ENCODE measurements at places on chromosomes 2 and 18.

GRCh38 chr18:2979129-2979528 is 33.8 kb downstream of the LPIN2 start:
- no peak for DNase-seq

GRCh38 chr18:74892066-74892627 is 294.5 kb downstream of the ZNF407 start:
- DNase-seq = no peak

DNA sequence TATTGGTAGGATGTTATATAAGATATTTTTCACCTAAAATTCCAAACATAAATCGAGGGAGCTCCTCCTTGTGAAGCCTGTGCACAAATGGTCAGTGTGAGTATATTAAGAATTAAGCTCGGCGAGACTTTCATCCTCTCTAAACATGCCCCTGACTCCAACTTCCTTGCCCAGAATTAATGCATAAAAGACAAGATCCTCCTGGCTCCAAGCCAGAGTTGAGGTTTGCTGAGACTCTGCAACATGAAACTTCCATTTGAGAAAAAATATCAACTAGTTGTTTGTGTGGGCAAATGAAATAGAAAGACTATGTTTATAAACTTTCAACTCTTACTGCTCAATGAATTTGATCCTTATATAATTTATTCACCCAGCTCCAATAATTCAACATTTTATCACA is 68.1 kb downstream of the CCDC178 start:
- DNase-seq = no peak

- DNase-seq = no peak
Observed at GRCh38 chr2:197838579-197838978, 34.2 kb downstream of the PLCL1 start.

- no peak for DNase-seq
Observed at GRCh38 chr2:18105929-18106328, 227.5 kb downstream of the KCNS3 start.

GRCh38 chr18:56501896-56502295 is 136.5 kb downstream of the TXNL1 start:
- no peak for DNase-seq

DNA sequence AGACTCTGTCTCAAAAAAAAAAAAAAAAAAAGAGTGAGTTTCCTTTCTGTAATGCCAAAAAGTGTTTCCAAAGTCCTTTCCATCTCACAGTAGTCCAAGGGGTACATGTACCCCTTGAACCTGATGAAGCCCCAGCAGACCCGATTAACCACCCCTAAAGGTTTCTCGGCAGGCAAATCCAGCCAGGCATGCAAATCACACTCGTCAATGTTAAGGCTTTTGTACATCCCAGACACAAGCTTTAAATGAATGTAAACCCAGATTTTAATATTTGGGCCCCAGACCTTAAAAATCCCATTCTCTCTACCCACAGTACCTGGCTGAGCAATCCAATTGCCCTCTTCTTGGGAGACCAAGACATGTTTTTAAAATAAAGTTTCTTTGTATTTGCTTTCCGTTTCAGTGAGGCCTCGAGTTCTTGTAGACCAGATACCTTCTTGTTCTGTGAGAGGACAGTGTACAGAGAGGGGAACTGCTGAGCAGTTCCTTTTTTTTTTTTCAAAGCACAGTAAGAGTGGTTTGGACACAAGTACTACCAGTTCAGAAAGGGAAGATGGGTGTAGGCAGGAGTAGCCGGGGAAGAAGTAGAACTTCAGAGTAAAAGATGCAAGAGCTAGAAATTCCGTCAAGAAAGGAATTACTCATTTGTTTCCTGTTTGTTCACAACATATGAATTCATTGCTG is at the start of gene NLRC4:
Gene NLRC4, minus strand, starts transcription at position 465 of the 684 bp plus-strand sequence. CDS start 8,111 bp downstream, outside the sequence.
- DNase-seq = no peak

DNA sequence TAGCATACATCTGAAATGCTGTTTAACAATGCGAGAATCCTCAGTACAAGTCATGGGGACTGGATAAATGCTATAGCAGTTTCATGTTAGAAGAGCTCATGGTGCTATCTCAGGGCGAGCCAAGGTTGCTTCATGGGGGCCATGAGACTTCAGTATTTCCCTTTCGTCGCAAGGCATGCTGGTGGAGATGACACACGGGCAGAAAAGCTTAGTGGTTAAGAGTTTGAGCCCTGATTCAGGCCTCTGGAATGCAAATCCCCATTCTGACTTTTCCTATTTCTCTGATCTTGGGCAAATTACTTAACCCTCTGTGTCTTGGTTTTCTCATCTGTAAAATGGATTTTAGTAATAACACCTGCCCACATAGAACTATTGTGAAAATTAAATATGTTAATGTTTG is 57.4 kb upstream of the EPHA4 start:
- DNase-seq = no peak

GRCh38 chr2:161578998-161579397 is 45.2 kb upstream of the SLC4A10 start:
- DNase-seq = no peak

GRCh38 chr18:77134611-77135010 is 2.0 kb upstream of the MBP start:
- no peak for DNase-seq

GRCh38 chr2:21268197-21268877 is 144.6 kb downstream of the TDRD15 start:
- no peak for DNase-seq

DNA sequence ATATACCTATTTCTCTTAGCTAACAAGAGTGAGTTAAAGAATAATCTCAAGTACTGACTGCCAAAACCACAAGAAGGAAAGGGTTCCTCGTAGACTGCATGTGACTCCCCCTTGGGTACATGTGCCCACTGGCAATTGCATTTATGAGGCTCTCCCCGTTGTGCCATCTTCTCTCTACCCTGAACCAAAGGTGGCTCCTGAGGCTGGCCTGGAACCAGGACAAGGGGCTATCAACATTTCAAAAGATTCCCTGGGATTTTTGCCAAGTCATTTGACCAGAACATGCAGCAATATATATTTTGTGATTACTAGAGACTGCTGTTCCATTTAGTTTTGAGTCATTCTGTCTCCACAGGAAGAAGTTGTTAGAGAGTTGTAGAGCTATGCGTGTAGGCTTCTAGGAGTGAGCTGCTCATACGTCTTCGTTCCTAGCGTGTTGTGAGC is 45.8 kb downstream of the LAMA3 start:
- no peak for DNase-seq

GRCh38 chr2:188473306-188473705 is 181.6 kb downstream of the GULP1 start:
- no peak for DNase-seq

GRCh38 chr2:112182581-112183034 is 44.4 kb downstream of the FBLN7 start:
- DNase-seq = no peak

Data from stimulated activated CD8-positive, alpha-beta memory T cell treated with anti-CD3 and anti-CD28 coated beads, Interleukin-2, amount 100 ng/mL, for 48 hours (primary cell).